ENCODE measurements at places on chromosomes 2 and 18.

DNA sequence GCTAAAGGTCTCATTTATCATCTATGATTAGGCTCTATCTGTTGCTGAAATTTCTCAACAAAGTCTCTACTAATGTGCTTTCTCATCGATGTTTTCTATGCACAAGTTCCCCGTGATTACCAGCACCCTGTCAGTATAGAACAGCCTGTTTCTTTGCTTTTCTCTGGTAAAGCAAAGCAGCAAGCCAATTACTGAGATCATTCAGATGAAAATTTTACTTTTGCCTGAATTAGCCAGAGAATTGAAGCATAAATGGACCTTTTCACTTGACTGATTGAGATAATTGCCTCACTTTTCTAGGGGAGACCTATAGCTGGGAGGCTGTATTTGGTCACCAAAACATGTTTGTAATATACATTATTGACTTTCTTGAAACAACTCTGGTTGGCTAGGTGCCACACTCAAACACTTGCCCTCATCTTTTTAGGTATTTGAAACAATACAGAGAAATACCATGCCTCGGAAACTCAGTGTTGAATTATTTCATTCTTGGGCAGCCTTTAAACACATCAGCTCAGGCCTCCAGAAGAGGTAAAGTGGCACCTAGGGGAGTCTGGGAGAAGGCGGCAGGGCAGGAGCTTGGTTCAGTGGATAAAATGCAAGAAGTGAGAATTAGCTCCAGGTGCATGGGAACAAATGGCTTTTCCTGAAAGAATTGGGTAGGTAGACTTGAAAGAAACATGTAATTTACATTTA, 96.2 kb downstream of the GALNT3 start:
- no peak for DNase-seq

GRCh38 chr2:107621186-107622165, 205.2 kb upstream of the RGPD4 start:
- DNase-seq, result no peak

- DNase-seq, result no peak
These were observed 460 bp upstream of the SEMA4F start for GRCh38 chr2:74653589-74653984.

DNA sequence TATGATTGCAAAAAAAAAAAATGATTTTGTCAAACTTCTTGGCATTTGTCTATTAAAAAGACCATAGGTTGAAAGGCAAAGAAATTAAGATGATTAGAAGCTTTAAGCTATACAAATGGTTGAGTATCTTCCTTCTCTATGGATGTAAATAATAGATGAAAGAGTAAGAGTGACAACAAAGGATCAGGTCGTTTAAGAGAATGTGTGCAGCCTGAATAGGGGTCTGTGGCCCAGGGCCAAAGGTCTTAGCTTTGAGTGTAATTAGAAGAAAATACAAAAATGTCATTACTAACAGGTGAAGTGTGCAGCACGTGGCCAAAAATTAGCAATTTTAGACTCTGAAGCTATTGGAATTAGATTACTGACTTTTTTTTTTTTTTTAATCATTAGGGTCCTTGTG, 122.4 kb downstream of the GREB1L start:
- DNase-seq, result no peak

- no peak for DNase-seq
These were observed 92.2 kb upstream of the CDKL4 start for GRCh38 chr2:39335930-39336329.

GRCh38 chr2:20745924-20746555, 76.9 kb downstream of the LDAH start:
- DNase-seq, result no peak

GRCh38 chr18:650428-650858, 7.0 kb upstream of the TYMS start:
- DNase-seq, result peak; percentile 24

DNA sequence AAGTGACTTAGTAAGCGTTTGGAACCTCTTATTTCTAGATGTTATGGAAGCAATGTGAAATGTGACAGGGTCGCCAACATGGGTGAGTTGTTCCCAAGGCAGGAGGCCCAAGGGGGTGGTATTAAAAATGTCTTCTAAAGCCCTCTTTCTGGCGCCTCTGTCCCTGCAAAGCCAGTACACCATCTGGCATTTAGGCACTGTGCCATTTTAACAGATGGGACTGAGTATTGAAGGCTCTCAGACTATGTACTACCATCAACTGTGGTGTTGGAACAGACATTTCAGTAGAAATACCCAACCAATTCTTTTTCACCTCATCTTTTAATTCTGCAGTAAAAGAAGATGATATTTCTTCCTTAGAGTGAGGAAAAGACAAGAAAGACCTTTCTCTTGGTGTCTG, 384.5 kb upstream of the MMADHC start:
- no peak for DNase-seq

DNA sequence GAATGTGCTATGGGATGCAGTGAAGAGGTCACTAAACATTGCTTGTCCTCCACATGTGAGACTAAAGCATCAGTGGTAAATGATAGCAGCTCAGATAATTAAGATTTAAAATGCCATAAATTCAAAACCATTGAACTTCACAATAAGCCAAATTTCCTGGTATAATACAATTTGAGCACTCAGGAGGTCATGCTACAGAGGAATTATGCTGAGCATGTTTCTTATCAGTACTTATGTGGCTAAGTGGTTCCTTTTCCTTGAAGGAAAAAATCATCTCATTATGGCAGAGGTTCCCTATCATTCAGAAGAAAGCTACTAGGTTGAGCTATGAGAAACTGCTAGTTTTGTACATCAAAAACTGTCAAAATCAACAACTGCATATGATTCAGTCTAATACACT, 156.6 kb downstream of the AGPS start:
- no peak for DNase-seq

GRCh38 chr2:17303521-17303920, 214.7 kb downstream of the RAD51AP2 start:
- DNase-seq, result no peak

- no peak for DNase-seq
These were observed 29.6 kb downstream of the SERTAD2 start for GRCh38 chr2:64624108-64624610.

- DNase-seq, result no peak
These were observed 325.4 kb downstream of the SMAD2 start for GRCh38 chr18:47605093-47605492.

GRCh38 chr2:38465789-38466127, 88.7 kb upstream of the ATL2 start:
- no peak for DNase-seq

GRCh38 chr18:57150081-57150480, 3.2 kb downstream of the BOD1L2 start:
- no peak for DNase-seq

DNA sequence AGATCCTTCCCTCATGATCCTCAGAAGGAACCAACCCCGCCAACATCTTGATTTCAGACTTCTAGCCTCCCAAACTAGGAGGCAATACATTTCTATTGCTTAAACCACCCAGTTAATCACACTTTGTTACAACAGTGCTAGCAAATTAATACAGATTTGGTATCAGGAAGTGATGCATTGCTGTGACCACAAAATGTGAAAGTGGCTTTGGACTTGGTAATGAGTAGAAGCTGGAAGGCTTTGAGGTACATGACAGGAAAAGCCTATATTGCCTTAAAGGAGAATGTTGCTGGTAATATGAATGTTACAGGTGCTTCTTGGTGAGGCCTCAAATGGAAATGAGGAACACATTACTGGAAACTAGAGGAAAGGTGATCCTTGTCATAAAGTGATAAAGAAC, 260.3 kb downstream of the SATB2 start:
- DNase-seq, result no peak

GRCh38 chr2:25201794-25202193, 33.4 kb upstream of the POMC start:
- no peak for DNase-seq

GRCh38 chr2:179449010-179449409, 184.4 kb upstream of the SESTD1 start:
- no peak for DNase-seq

DNA sequence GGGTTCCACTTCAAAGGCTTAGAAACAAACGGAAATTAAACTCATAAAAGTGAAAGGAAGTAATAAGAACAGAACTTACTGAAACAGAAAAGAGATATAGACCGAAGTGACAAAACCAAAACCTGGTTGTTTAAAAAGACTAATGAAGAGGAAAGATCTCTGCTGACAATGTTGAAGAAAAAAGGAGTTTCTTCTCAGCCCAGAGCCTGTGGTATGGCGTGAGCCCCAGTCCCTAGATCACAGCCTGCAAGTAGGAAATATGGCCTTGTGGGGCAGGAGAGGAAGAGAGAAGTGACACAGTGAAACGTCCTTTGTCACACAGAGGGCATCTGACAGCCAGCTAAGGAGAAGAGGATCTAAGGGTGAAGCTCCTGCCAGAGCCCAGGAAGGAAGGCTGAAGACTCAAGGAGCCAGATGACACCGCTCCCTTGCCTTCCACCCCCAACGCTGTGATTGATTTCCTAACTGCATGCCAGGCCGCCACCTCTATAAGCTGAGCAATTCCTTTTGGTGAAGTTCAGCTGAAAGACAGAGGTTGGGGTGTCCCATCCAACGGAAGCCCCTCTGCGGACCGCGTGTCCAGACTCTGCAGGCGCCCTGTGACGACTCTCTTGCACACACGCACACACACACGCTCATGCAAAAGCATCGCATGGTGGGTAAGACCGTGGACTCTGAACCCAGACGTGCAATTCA, 141.1 kb downstream of the HDAC4 start:
- DNase-seq, result peak; percentile 44

GRCh38 chr2:177348733-177349693, 43.6 kb upstream of the AGPS start:
- DNase-seq, result no peak

GRCh38 chr2:141767691-141768090, 363.1 kb downstream of the LRP1B start:
- no peak for DNase-seq

DNA sequence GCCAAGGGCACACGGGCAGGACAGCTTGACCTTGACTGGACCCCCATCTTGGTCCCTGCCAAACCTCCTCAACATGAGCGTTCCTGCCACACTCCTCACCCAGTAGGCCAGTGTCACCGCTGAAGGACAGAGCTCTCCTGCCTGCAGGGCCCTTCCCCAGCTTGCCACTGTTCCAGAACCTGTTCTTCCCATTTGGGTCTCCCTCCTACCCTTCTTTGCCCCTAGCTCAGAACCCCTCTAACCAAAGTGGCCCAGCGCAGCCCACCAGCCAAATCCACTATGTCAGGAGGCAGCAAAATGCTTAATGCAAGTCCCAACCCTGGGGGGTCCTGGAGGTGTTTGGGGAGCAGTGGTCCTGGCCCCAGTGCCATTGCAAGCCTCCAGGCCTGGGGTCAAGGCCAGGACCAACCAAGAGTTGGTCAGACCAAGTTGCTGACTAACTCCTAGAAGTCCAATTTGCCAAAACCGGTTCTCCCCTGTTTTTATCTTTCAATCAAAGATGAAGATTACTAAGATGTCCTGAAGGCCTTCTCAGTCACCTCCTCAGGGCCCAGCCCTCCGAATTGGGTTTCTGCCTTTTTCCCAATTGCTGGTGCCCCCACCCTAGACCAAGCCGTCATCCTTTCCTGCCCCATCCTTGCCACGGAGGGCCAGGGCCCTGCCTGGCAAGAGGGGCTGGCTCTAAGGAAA, 4.5 kb upstream of the ASPRV1 start:
- no peak for DNase-seq

DNA sequence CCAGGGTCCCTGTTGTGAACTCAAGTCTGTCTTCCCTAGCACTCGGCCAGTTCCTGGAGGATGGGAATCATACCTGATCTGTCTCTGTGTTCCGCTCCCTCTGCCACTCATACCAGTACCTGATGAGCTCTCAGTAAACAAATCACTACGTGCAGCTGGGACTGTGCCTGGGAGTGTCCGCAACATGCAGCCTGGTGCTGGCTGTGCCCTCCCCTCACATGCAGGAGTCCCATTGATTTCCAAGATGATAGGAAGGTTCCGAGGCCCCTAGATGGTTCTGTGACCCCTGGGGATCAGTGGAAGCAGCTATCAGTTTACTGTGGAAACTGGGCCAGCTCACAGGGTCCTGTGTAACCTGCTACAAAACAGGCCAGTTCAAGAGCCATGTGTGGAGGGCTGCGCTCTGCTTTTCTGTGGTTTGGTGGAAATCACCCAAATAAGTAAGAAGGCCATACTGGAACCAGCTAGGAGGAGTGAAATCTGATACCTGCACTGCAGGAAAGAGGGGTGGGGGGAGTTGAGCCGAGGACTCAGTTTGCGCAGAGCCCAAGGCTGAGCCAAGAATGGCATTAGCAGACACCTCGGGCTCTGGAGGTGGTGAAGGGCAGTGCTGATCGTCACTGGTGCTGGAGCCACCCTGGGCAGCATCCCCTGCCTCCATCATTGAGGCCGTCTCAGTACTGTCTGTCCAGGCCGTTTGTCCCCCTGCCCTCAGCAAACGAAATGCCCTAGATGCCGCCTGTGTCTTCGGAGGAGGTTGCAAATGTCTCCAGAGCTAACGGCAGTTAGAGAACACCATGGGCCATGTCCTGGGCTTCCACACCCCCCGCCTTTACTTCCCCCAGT, 93.3 kb downstream of the KLHL29 start:
- no peak for DNase-seq

GRCh38 chr18:49529596-49529995, 32.3 kb upstream of the LIPG start:
- DNase-seq, result no peak

DNA sequence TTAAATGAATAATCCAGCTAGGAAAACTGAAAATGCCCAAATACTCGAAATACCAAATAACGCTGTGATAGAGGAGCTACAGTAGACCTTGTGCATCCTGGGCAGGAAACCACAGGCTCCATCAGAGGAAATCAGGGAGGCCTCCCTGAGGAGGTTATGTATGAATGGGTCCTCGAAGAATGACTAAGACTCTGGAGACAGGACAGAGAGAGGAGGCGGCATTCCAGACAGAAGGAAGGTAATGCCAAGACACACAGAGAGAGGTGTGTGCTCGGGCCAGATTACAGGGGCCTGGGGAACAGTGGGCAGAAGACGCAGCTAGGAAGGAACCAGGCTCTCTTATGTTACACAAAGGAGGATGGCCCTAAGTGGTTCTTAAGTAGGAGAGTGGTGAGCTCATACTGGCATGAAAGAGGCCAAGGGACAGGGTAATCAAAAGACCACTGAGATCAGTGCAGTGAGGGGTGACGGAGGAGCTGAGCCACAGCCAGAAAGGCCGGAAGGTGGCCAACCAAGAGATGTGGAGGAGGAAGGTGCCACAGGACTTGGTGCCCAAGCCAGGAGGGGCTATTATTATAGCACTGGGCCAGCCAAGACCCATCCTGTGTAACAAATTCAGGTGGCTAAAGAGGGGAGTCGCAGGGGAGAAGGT, 9.9 kb downstream of the ST3GAL5 start:
- no peak for DNase-seq

All from SIG-M5 (cell line).